Suppressor macrophage treated with lipopolysaccharide for 1 hour (primary cell): ENCODE measurements at places on chromosomes 7 and 10.
A peak's percentile ranks its signal among the peaks of the same experiment; 100 is the strongest.

- DNase-seq, result peak; percentile 17
Observed at GRCh38 chr10:5071411-5072198, 22.6 kb upstream of the AKR1C3 start.

DNA sequence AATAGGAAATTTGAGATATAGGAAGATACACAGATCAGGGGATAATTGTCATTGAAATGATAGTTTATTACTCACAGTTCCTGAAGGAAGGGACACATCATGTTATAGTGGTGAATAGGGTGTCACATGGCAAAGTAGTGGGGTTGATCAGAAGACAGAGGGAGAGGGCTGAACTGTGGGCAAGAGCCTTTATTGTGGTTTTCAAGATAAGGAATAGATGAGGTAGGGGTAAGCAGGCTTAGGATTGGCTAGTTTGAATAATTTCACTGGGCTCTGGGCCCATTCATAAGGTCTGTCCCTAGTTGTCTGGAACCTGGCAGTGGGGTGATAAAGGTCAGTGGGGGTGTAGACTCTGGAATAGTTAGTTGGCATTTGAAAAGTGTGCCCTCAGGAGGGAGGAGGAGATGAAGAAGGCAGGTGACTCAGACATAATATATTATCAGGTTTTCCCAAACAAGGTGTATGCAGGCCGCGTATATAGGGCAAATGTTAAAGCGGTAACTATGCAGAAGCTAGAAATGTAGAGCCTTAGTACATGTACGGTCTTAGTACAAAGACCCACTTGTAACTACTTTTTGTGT lies 18.5 kb downstream of the FGL2 start:
- peak; percentile 17 for DNase-seq

DNA sequence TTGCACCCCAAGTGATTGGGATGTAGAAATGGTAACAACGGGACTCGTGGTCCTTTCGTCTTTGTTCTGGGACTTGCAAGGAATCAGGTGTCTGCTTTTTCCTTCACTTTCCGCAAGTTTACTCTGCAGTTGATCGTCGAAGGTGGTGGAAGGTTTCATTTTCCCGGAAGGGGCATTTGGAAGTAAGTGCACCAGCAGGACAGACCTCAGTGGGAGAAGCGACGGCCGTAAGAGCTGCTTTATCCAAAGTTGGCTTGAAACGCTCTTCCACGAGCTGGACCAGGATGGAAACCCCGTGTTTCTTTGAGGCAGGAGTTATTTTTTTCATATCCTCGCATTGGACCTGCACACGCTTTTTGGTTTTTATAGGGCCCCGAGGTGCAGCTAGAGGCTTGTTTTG lies 1.2 kb downstream of the BRI3 start:
- DNase-seq, result no peak

DNA sequence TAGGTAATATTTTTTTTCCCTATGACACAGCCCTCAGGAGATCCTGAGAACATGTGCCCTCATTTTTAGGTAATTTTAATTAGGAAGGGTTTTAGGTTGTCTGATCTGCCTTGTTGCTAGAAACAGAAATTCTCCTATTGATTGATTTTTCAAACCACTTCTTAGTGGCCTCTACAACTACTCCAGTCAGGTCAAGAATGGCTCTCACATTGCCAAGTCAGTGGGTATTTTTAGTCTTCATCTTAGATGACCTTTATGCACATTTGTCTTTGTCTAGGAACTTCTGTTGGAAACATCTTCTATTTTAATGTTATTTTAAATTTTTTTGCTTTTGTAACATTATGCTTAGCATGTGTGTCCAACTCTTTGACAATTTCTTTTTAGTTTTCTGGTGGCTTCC lies 162.3 kb downstream of the MLLT10 start:
- DNase-seq, result no peak

DNA sequence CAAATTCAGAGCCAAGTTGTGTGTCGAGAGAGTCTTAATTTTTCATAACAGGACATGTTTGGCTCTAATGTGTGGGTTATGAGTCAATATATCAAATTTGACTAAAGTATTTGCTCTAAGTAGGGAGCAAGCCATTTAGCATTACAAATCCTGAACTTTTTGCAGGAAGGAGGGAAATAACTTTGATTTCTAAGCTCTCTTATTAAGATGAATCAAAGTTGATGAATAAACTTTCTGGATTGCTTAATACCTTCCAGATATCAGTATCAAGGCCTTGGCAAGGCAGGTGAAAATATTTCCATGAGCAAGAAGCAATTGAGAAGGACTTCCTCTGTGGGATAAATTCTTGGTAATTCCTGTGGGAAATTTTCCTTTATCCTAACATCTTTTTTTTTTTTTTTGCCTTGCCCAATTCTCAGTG lies 258.8 kb downstream of the AHR start:
- DNase-seq, result no peak

DNA sequence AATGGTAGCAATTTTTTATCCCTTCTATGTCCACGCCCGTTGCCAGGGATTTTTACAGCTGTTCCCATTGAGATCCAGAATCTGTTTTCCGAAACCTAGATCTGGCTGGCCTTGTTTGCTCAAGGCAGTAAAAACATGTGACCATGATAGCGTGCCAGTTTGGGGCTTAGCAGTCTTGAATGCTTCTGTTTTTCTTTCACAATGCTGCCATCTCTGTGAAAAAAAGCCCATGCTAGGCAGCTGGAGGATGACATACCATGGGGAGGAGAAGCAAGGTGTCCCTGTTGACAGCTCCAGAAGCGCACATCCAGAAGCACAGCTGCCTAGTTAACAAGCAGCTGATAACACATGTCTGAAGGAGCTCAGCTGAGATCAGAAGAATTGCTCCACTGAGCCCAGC lies 2.2 kb upstream of the ZNF92 start:
- DNase-seq, result no peak

DNA sequence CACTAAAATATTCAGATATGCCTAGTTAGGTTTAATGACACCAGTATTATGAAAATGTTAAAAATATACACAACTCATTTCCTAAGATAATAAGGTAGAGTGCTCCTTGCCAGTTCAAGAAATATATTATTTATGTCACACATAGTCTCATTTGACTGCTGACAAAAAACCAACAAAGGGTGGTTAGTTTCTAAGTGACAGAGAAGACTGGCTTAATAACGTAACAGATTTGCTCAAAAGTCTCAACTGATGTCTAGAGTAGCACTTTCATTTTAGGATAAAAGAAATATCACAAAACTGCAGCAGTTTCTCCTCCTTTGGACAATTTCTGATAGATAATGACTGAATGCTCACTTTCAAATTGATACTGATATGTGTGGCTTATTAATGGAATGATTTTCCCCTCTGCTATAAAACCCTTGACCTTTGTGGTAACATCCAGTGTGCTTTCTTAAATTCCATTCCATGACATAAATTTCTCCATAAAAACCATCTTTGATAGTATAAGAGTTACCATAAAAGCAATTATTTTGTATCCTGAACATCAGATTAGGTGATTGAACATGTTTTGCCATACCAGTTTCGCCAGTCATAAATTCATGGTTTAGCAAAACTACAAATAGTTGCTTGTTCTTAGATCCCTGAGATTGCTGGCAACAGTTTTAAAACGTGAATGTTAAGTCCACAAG lies 94.2 kb downstream of the NRBF2 start:
- DNase-seq, result no peak

DNA sequence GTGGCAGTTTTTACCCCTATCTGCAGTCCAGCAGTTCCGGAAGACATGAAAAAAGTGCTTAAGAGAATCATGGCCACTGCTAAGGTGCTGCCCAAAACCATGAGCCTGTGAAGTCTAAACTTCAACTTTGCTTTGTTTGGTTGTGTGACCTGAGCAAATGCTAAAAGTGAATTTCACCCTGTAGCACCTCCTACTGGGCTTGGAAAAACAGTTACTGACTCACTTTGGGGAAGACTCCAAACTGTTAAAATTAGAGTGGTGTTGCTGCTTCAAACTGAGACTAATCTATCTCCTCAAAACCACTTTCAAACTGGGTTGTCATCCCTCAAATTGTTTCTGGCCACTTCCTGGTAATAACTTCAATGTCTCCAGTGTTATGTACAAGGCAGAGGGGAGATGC lies 21.3 kb downstream of the MKX start:
- peak; percentile 17 for DNase-seq

- DNase-seq, result no peak
Observed at GRCh38 chr10:104340111-104340526, 1.9 kb upstream of the ITPRIP start.

- DNase-seq, result no peak
Observed at GRCh38 chr10:114021717-114022680, 21.7 kb upstream of the ADRB1 start.

- DNase-seq, result no peak
Observed at GRCh38 chr10:24331457-24331856, 122.5 kb downstream of the KIAA1217 start.

DNA sequence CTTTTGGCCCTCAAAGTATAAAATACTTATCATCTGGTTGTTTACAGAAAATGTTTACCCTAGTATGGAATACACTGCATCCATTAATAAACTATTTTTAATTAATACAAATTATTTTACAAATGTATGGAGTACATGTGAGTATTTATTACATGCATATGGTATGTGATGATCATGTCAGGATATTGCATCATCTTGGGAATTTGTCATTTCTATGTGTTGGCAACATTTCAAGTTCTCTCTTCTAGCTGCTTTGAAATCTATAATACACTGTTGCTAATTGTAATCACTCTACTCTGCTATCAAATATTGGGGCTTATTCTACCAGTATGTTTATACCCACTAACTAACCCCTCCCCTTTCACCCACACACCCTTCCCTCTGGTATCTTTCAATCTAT lies 103.9 kb upstream of the THSD7A start:
- DNase-seq, result no peak

DNA sequence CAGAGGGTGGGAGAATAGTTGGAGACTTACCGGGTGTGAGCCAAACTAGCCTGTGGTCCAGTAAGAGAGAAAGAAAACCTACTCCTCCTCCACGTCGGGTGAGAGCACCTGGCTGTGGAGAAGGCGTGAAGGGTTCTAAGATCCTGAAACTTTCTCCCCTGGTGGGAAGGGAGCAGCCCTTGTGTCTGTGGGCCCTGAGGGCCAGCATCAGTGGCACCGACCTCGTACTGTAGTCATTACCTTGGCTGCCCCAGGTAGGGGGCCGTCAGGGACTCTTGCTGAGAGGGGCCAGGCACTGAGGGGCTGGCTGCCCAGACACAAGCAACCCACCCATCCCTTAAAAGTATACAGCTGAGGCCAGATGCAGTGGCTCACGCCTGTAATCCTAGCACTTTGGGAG lies 69.5 kb upstream of the LOXL4 start:
- no peak for DNase-seq

DNA sequence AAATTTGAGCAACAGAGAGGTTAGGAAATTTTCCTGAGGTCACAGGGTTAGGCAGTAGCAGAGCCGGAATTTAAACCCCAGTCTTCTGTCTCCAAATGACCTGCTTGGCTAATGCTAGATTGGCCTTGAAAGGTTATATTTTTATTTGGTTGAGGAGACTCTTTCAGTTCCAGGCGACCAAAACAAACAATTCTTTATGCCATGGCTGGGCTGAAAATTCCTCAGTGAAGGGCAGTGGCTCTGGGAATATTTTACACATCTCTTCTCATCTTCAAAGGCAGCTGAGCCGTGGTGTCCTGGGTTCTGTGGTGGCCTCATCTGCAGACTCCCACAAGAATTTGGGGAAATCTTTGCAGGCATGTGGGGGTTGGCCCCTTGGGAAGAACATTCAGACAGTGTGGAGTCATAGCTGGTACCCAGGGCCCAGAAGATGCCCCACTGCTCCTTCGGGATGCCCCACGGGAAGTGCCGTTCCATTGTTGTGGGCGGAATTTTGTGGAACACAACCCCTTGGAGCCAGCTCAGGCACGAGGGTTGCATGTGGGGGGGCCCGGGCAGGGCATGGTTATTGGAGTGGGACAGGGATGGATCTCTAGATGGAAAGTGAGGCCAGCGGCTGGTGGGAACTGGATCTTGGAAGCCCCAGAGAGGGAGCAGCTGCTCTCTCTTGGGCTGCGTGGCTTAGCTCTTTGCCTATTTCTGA lies 33.2 kb downstream of the RPS24 start:
- no peak for DNase-seq

DNA sequence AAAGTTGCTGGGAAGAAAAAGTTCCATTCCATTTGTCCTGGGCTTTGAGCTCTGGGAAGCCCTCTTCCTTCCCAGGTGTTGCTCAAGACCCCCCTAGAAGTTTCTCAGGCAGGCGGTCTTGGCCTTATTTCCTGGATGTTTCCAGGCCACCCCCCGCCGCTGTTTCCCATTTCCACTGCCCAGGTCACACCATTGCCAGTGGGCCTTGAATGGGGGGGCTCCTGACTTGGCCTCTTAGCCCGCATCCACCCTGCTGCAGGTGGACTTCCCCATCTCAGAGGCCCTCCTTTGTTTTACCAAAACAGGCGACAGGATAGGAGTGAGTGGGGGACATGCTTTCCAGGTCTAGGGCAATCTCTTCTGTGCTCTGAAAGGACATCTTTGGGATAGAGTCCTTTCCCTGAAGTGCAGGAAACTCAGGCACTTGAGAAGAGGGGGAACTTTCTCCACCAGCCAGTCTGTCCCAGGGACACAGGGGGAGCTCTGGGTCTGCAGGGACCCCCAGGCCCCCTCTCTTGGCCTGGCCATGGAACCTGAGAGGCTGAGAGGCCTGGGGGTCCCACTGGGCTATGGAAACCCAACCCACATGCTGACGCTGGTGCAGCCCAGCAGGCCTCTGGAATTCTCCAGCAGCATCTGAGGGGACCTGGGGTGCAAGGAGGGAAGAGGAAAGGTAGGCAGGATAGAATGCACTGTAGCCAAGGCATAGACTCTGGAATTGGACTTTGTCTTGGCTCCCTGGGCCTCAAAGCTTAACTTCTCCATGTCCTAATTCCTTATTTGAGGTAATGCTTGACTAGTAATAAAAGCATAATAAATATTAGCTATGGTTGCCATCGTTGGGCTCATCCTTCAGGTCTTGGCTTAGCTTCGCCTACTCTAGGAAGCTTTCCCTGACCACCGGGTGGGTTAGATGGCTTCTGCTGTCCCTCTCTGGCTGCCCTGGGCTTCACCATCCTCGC lies 17.6 kb downstream of the NEURL1 start:
- DNase-seq, result no peak

- DNase-seq, result no peak
Observed at GRCh38 chr7:114102996-114103395, 184.2 kb upstream of the PPP1R3A start.

DNA sequence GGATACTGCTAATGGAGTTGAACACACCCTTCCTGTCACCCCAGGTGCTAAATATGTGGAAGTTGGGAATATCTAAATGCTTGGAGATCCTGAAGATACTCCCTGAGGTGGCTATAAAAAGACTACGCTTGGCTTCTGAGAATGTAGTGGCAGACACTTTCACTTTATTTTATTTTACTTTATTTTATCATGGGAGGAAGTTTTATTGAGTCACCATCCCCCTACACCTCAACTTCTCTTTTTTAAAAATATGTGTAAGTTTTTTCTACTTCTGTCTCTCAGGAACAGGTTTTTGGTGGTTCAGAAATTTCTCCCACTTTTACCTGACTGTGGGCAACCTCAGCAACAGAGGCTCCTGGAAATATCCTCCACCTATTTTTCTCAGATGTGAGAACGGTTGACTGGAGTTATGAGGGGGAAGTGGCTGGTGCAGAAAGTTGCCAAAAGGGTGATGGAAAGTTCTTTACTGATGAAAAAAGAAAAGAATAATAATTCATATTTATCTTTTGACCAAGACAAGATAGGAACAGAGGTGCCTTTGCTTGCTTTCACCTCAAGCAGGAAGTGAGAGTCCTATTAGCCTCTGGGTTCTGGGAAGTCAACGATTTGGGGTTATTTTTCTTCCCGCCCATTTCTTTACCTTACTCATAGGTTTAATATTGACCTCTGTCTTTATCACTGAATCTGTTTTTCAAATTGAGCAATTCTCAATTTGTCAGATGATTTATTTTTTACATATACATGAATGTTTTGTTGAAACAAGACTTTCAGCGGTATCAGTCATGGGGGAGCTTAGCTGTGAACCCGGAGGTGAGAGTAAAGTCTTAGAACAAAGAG lies 103.6 kb downstream of the AHR start:
- peak; percentile 63 for DNase-seq
